ENCODE measurements at places on chromosomes 16 and 17.

DNA sequence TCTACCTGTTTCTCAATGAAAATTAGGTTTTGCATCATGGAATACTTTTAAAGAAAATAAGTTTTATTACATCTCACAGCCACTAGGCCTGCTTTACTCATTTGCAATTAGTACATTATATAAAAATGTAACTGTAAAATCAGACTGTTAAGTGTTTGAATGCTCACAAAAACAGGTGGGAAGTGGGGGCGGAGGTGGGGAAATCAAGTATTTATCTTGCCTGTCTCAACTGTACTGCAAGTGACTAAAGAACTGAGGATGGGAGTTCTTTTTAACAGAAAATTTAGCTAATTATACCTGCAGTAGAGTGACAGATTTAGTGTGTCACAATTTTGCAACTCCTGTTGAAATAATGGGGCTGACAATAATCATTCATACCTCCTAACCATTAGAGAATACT, 34.1 kb downstream of the ITFG1 start:
- DNase-seq: no peak

DNA sequence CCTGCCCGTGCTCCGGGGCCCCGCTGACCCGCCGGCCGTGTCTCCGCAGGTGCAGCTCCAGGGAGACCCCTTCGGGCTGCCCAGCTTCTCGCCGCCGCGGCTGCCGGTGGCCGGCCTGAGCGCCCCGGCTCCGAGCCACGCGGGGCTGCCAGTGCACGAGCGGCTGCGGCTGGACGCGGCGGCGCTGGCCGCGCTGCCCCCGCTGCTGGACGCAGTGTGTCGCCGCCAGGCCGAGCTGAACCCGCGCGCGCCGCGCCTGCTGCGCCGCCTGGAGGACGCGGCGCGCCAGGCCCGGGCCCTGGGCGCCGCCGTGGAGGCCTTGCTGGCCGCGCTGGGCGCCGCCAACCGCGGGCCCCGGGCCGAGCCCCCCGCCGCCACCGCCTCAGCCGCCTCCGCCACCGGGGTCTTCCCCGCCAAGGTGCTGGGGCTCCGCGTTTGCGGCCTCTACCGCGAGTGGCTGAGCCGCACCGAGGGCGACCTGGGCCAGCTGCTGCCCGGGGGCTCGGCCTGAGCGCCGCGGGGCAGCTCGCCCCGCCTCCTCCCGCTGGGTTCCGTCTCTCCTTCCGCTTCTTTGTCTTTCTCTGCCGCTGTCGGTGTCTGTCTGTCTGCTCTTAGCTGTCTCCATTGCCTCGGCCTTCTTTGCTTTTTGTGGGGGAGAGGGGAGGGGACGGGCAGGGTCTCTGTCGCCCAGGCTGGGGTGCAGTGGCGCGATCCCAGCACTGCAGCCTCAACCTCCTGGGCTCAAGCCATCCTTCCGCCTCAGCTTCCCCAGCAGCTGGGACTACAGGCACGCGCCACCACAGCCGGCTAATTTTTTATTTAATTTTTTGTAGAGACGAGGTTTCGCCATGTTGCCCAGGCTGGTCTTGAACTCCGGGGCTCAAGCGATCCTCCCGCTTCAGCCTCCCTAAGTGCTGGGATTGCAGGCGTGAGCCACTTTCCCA, 5.9 kb downstream of the CTF1 start:
- DNase-seq: peak; percentile 54

DNA sequence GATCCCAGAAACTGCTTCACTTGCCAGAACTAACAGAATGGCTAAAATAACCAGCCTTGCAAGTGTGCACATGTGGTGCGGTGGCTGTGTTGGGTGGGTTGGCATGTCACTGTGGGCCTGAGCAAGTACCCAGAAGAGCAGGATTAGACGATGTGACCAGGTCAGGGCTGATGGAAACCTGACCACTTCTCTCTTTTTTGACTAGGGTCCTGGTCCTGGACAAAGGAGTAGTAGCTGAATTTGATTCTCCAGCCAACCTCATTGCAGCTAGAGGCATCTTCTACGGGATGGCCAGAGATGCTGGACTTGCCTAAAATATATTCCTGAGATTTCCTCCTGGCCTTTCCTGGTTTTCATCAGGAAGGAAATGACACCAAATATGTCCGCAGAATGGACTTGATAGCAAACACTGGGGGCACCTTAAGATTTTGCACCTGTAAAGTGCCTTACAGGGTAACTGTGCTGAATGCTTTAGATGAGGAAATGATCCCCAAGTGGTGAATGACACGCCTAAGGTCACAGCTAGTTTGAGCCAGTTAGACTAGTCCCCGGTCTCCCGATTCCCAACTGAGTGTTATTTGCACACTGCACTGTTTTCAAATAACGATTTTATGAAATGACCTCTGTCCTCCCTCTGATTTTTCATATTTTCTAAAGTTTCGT, 16.7 kb downstream of the ANKRD40 start:
- no peak for DNase-seq

DNA sequence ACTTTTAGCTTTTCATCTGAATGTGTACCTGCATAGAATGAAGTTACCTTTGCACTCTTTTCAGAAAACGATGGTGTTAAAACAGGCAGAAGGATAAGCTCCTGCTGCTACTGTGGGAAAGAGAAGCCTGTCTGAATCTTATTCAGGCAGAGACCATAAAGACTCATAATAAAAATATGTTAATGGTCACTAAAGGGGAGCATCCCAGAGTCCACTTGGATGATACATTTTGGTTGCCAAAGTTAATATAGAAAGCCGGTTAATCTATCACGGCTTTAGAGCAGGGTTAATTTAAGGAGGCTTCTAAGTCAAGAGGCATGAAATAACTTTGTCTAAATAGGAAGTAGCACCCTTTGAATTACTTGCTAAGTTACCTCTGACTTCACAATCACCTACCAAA, 2.9 kb downstream of the MARCHF10 start:
- DNase-seq: no peak

GRCh38 chr16:23403547-23403946, 49.4 kb downstream of the COG7 start:
- no peak for DNase-seq

DNA sequence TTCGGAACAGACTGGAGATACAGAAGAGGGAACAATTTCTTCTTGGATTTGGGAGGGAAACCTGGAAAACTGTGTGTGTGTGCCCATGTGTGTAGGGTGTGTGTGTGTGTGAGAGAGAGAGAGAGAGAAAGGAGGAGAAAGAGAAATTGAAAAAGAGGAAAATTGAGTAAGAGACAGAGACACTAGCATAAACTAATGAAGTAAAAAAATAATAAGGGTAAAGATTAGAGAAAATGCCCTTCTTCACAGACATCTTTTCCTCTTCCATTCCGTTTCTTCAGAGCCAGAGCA, 13.9 kb upstream of the HOXB2 start:
- DNase-seq: no peak

DNA sequence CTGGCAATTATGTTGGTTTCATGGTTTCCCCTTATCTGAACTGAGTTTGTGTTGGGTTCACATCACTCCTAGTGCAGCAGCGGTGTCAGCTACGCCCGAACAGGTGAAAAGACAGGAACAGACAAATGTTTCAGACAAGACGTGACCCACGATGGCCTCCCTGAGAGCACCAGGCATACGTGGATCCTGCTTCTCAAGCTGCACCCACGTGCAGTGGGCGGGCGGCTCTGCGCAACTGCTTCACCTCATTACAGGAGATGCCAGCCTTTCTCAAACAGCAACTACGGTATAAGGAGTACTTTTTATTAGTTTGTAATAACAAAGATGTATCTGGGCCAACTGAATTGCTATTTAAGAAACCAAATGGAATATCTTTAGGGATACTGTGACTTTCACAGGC, 32.8 kb upstream of the SLC38A8 start:
- DNase-seq: no peak

DNA sequence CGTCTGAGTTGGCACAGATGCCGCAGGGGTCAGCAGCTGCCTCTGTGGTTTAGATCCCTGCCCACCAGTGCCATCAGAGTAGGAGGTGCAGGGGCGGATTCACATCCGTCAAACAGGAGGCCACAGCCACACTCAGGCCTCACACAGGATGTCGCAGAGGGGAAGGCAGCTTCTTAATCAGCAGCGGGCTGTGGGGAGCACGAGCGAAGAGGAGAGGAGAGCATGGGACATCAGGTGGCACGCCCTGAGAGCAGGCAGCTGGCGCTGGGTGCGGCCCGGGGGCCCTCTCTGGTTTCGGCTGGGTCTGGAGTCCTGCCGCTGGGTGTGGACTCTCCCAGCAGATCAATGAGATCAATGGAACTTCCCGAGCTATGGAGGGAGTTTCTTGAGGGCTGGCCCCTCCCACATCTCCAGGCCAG, 9.6 kb downstream of the LLGL2 start:
- peak; percentile 83 for DNase-seq
